ENCODE measurements at places on chromosomes 16 and 17.

DNA sequence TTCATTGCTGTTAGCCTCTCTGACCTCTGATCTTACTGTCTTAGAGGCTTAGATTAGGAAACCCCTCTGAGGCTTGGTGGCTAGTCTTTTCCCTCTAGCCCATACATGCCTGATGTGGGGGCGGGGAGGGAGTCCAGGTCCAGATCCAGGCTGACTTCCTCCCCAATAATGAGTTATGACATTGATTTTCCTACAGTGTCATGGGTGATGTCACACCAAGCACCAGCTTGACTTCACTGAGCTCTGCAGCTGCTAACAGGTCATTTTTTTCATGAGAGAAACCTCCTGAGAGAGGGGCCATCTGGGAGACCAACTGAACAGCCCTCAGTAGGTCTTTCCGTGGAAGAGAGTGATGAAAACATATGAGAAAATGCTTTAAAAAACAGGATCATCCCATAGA lies 180.2 kb upstream of the N4BP1 start:
- DNase-seq = no peak

GRCh38 chr17:72970246-72970645 lies 122.2 kb downstream of the SLC39A11 start:
- no peak for DNase-seq

GRCh38 chr17:81644976-81645952 lies 8.3 kb downstream of the TSPAN10 start:
- no peak for DNase-seq

- DNase-seq = no peak
Measured at GRCh38 chr16:57964157-57964700, 6.7 kb downstream of the CNGB1 start.

DNA sequence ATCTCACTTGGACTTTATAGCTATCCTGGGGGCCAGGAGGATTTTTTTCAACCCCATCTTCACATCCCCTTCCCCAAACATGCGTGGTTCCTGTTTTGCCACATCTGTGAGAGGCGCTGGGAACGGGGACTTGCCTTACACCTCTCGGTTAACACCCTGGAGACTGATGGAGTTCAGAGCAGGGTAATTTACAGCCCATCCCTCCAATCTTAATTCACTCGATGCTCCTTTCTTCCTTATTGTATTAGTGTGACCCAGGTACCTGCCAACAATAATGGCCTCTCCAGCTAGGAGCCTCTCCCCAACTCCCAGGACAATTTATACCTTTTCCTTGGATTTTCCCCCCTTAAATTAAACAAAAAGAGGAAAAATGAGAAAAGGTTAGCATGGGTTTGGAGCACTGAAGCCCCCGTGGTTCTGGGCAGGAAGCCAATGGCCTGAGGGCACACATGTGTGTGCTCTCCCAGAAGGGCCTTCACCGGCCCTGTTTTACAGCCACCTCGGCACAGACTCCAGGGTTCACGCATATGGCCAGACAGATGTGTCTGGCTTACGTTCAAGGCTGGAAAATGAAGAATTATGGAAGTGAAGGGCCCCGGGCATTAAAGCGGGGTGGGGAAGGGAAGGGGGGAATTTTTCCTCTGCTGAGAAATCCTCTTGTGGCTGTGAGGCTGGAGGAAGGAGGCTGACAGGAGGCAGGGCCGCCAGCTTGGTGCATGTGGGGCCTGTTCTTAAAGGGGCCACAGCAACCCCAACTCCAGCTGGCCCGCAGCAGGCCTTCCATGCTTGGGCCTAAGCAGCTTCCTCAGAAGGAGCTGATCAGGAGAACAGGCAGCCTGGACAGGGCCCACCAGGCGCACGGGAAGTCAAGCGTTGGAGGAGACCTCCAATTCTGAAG lies 21.4 kb downstream of the HIC1 start:
- DNase-seq = no peak

- DNase-seq = no peak
Measured at GRCh38 chr17:64300699-64300965, 37.6 kb upstream of the TEX2 start.

DNA sequence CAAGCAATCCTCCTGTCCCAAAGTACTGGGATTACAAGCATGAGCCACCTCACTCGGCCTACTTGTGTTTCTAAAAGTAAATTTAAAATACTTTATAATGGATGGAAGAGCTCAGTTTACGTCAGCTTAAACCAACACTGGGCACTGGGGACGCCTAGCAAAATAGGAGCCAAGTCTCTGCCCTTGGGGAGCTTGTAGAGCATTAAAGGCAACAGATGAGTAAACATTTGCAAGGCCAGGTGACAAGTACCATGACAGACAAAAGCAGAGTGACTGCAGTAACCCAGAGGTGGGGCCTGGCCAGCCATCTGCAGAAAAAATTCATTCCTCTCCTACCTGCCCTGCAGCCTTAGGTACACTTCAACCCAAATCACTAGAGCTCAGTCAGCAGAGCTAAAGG lies 12.1 kb upstream of the NLK start:
- DNase-seq = no peak

- no peak for DNase-seq
Measured at GRCh38 chr17:58665946-58666857, 25.6 kb downstream of the TEX14 start.

GRCh38 chr17:21094298-21094704 lies 32.5 kb upstream of the DHRS7B start:
- no peak for DNase-seq

DNA sequence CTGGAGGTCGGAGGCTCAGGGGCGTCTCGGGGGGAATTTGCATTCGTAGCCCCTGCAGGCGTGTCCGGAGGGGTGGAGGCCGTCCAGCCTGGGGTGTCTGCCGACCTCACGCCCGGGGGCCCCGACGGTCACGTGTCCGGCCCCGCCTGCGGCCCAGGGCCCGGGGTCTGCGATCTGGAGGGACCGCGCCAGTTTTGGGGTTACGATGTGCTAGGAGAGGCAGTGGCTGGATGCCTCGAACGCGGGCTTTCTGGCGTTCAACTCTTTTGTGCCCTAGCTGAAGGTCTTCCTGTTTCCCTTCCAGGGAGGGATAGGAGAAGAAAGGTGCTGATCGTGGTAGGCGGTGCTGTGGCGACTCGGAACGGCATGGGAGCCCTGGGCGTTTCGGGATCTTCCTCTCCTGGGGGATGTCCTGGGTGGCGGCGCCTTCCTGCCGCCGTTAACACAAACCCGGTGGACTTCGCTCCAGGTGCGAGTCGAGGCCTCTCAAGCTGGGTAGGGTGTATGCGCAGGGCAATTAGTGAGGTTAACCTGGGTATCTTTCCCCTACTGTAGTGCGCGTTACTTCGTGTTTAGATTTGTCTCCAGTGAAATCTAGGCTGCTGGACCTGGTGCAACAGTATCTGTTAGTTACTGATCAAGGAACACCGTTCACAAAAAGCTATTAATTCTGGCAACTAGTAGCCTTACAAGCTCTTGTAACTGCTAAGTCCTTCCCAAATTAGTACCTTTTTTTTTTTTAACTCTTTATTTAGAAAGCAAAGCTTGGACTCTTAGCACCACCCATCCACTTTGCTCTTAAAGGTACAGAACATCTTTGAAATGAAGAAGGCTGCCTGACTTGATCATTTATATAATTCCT lies 1.3 kb downstream of the AKAP1 start:
- DNase-seq = peak; percentile 14

GRCh38 chr17:76086384-76086783 lies 7.4 kb downstream of the ZACN start:
- DNase-seq = no peak

GRCh38 chr16:75258807-75259141 lies 7.3 kb upstream of the BCAR1 start:
- no peak for DNase-seq
